ENCODE measurements at places on chromosomes 16 and 17.

GRCh38 chr17:63399856-63400255, 46.2 kb downstream of the CYB561 start:
- DNase-seq = no peak

- DNase-seq = peak; percentile 49
These were observed 46.0 kb downstream of the HOXB1 start for GRCh38 chr17:48484850-48485249.

GRCh38 chr17:2215616-2216364, 87.8 kb downstream of the SMG6 start:
- DNase-seq = no peak

DNA sequence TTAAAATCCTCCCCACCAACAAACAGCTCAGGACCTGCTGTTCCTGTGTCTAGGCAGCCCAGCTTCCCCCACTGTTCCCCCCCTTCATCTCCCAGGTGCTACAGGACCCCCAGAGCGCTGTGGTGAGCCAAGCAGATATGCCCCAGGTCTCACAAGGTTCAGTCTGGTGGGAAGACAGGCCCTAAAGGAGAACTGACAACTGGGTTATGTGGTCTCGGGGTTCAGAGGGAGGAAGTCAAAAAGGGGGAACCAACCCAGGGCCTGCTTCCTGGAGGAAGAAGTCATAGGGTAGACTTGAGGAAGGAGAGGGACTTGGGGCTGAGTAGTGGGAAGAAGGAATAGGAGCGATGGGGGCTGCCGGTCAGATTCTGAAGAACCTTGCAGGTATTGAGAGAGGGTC, 2.6 kb downstream of the RIPOR1 start:
- DNase-seq = no peak

DNA sequence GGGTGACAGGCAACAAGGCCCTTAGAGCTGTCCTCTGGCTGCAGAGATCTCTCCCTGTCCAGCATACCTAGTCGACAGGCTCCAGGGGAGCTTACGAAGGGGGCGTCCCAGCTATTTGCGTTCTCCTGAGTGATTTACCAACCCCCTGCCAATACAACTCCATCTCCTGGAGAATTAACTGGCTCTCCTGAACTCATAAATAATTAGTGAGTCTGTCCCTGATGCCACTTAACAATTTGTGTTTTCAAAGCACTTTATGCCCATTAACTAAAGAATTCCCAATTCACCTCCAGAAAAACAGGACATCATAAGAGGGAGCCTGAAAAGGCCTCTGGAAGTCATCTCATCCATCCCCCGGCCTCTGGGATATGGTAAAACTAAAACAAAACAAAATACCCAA, 26.7 kb downstream of the SDK2 start:
- DNase-seq = no peak

DNA sequence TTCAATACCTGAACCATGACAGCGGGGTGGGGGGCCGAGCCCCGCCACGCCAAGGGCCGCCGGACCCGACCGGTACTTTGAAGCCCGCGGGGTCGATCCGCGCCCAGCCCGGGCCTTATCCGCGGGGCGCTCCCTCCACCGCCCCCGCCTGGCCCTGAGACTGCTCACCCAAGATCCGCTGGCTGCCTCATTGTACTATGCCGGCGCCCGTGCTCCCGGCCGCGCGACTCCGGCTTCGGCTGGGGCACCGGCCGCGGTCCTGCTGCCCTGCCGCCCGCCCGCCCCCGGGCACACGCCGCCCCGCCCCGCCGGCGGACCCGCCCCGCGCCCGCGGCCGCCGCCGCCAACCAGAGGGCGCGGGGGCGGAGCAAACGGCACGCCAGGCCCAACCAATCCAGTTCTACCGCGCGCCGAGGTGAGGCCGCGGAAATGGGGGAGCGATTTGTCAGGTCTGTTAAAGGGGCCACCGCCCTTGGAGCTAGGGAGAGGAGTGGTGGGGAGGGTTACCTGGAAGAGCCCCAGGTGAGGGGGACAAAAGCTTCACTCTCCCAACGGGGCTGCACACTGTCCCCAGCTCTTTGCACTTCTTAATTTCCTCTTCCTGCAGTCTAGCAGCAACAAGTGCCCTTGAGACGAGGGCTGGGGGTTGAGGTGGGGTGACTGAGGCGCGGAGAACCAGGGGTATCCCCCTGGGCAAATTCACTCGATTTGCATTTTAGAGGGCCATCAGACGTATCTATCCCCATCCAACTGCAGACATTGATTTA, at the start of gene TEX2:
Gene TEX2, minus strand, starts transcription at position 261 of the 767 bp plus-strand sequence. CDS start 49,043 bp downstream, outside the sequence.
- peak; percentile 81 for DNase-seq

GRCh38 chr17:27333410-27333980, 39.6 kb downstream of the WSB1 start:
- DNase-seq = no peak

DNA sequence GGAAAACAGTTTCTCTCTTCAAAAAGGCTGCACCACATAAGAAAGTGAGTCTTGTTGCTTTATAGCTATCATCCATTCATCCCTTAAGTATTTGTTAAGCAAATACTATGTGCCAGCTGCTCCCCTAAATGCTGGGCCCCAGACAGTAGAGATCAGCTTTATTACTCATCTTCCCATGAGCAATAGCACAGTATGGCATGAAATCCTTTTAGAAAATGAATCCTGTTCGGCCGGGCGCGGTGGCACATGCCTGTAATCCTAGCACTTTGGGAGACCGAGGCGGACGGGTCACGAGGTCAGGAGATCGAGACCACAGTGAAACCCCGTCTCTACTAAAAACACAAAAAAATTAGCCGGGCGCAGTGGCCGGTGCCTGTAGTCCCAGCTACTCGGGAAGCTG, 99.5 kb downstream of the MYO1D start:
- no peak for DNase-seq

GRCh38 chr17:44007346-44008204, 3.2 kb downstream of the NAGS start:
- DNase-seq = no peak

GRCh38 chr17:18933102-18934058, 18.6 kb upstream of the SLC5A10 start:
- DNase-seq = no peak

- peak; percentile 24 for DNase-seq
These were observed 212.5 kb downstream of the KATNIP start for GRCh38 chr16:27762441-27762840.

All from HCT116 (cell line).